Sciatic nerve (tissue), 2 donors: ENCODE measurements at places on chromosomes 3 and 15. TPM values are rescaled to one million over a fixed set of nuclear protein-coding genes. Genes with fewer than 3 reads are reported as not detected.

- no peak for DNase-seq
Observed at GRCh38 chr3:120393243-120393642, 44.1 kb upstream of the LRRC58 start.

DNA sequence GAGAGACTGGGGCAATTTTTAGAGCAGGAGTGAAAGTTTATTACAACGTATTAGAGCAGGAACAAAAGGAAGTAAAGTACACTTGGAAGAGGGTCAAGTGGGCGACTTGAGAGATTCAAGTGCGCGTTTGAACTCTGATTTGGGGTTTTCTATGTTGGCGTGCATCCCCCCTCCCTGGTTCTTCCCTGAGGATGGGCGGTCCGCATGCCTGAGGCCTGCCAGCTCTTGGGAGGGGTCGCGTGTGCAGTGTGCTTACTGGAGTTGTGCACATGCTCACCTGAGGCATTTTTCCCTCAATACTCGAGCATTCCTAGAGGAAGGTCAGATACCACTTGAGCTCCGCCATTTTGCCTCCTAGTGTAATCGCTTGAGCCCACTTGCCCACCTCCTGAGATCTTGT is 10.4 kb upstream of the CHAC1 start:
- no peak for DNase-seq

DNA sequence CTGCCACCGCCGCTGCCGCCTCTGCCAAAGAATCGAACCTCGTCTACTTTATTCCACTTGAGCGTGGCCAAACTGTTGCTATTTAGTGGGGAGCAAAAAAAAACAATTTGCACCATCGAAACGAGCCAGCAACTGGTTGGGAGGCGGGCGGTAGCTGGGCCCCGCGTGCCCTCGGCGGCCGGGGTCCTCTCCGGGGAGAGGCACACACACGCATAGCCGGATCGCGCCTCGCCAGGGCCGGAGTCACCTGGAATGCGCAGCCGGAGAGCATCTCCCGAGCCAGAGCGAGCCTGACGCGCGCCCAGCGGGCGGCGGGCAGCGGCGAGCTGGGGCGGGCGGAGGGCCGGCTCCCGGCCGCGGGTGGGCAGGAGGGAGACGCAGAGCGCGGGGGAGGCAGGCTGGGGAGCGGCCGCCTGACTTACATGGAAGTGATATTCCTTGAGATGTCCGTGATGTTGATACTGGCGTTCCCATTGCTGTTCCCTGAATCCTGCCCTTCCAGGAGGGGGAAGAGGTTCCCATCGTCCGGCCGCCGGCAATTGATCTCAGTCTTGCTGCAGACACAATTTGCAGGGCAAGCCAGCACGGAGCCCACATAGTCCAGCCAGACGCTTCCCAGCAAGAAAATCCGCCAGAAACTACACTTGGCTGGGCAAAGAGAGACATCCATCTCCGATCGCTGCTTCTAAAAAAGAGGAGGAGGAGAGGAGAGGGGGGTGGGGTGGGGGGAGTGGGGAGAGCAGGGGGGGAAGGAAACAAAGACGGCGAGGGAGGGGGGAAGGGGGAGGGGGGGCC is 858 bp downstream of the NTRK3 start:
- peak; percentile 74 for DNase-seq

CPLX3 gene
- total RNA-seq = not detected

DNA sequence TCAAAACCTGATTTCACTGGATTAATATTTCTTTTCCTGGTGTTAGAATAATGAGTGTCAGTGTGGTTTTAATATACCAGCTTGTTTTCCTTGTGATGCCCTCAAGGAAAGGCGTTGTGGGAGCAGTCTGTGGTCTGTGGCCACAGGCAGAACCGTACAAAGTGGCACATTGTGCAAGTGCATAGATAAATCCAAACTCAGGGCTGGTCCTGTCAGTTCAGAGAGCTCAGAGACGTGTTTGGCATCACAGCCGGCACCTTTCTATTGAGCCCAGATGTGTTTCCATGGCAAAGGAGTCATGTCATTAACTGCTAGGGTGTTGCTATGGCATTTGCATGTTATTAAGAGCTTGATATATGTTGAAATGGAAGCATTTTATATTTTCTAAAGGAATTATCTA is 289.9 kb upstream of the RASGRP1 start:
- DNase-seq = no peak

GRCh38 chr3:58351920-58352319 is 19.2 kb downstream of the PXK start:
- no peak for DNase-seq

GRCh38 chr3:15875016-15875689 is 77.4 kb upstream of the ANKRD28 start:
- DNase-seq = no peak

CEMIP gene
- total RNA-seq = 9.9 TPM

DNA sequence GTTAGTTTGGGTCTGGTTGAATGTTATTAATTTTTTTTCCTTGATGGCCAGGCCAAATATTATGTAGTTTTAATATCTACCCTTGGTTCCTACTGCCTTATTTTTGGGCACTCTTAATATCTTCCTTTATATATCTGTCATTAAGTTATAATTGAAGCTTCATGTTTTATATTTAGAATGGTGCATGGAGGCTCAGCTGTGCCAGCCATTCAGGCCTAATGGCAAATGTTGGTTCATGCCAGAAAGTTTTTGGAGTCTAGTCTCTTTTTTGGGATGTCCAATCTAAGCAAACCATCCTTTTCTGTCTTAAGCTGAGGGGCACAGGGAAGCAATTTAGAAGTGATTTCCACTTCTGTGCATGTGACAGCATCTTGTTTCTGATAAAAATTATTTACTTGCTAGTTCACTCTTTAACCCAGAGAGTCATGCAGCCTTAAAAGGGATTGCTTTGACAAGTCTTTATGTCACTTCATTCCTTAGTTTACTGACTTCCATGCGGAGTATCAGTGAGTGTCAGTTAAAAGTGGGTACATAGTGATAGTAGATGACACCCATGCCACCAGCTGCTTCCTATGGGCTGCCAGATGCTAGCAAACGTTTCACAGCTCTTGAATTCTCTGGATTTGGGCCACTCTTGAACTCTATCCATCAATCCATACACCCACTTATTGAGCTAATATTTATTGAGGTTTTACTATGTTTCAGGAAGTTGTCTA is 33.0 kb downstream of the MITF start:
- no peak for DNase-seq

DNA sequence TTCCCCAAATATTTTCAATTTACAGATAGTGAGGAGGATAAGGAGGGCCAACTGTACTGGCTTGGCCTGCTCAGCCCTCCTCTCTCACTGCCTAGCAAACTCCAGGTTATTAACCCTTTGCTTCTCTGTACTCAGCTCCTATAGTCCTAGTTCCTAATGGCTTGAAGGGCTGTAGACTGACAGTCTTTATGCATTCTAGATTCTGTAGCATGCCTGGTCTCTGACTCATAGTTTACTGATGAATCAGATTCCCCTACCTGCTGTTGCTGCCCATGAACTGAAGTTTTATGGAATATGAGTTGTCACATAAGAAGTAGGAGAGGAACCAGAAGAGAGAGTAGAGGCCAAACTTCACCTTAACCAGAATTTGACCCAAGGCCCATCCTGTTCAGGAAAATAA is 27.1 kb upstream of the MAP3K13 start:
- DNase-seq = no peak

EFHB gene
- total RNA-seq = 8.4 TPM

- DNase-seq = no peak
Observed at GRCh38 chr15:36911322-36911944, 188.9 kb downstream of the MEIS2 start.

DNA sequence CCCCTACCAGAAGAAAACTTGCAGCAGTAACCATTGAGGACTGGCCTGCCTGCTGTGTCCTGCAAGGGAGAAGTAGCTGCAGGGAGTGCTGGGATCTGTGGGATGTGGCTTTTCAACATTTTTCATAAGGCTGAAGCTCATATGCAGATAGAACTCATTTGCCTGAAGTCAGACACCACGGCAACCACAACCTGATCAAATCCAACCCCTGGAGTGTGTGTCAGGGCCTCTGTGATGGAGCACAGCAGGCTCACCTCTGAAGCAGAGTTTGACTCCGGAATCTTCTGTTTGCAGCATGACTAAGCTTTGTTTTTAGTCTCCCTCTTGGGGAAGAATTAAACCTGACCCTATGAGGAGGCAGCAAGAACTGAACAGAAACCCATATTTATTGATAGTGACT is 508.7 kb downstream of the AGBL1 start:
- DNase-seq = no peak

GRCh38 chr3:169242708-169243513 is 420.6 kb downstream of the MECOM start:
- DNase-seq = no peak

DNA sequence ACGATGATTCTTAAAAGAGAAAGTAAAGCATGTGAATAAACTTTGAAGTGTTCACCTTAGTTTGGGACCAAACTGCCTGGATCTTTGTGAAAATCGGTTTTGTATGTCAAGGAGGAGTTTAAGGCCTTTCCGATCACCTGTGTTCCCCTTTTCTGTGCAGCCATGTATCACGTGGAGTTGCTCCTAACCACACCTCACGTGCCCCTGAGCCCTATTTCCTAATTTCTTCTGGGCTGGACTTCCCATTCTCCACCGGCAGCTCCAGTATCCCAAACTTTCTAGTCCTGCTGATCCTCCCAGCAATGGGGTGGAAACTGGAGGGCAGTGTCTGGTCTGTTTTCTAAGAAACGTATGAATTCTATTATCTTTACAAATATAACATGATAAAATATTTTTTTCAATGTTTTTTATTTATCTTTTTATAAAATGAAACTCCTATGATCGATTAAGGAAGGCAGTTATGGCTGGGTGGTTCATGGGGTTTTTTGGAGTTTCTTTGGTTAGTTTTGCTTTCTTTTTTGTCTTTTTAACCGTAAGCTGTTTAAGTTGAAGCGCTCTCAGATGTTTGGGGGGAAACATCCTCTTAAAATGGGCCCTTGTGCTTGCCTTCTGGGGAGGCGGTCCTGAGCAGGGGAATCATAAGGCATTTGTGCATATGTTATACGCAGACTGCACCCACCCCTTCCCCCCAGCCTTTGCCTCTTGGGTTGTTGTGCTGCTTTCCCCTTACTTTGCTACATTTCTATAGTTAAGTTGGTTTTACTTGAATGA is 43.6 kb upstream of the WWTR1 start:
- DNase-seq = no peak

GRCh38 chr3:85228966-85229365 is 270.2 kb downstream of the CADM2 start:
- DNase-seq = no peak

- DNase-seq = no peak
Observed at GRCh38 chr3:68985146-68985790, 28.2 kb downstream of the EOGT start.

PTX3 gene
- total RNA-seq = 4.2 TPM

ASB14 gene
- not detected for total RNA-seq

DNA sequence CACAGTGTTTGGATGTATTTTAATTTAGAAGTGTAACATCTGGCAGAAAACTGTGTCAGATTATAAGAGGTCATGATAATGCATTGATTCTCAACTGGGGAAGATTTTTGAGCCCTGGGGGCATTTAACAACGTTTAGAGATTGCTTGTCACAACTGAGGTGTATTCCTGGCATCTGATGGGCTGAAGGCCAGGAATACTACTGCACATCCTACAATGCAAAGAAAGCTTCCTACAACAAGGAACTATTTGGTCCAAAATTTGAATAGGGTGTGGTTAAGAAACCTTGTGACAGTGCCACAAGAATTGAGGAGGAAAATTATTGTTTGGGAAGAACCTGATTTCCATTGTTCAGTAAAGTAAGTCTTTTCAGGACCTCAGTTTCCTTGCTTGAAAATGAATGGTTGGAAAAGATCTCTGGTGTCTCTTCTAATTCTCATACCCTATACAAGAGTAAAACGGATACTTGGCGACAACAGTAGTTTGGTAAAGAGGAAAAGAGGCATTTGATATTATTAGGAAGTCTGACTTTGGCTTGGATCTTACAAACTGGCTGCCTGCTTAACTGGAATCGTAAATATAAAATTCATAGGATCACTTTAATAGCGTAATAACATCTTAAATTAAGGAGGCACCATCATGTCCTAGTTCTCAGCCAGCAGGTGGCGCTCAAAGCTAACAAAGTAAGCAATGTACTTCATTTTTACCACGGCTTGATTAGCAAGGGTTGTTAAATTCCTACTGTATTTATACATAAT is 4.3 kb downstream of the DAZL start:
- DNase-seq = peak; percentile 93

GRCh38 chr3:13017361-13018042 is 55.7 kb downstream of the IQSEC1 start:
- DNase-seq = no peak

GRCh38 chr15:42547918-42548248 is 710 bp downstream of the LRRC57 start:
- no peak for DNase-seq

DNA sequence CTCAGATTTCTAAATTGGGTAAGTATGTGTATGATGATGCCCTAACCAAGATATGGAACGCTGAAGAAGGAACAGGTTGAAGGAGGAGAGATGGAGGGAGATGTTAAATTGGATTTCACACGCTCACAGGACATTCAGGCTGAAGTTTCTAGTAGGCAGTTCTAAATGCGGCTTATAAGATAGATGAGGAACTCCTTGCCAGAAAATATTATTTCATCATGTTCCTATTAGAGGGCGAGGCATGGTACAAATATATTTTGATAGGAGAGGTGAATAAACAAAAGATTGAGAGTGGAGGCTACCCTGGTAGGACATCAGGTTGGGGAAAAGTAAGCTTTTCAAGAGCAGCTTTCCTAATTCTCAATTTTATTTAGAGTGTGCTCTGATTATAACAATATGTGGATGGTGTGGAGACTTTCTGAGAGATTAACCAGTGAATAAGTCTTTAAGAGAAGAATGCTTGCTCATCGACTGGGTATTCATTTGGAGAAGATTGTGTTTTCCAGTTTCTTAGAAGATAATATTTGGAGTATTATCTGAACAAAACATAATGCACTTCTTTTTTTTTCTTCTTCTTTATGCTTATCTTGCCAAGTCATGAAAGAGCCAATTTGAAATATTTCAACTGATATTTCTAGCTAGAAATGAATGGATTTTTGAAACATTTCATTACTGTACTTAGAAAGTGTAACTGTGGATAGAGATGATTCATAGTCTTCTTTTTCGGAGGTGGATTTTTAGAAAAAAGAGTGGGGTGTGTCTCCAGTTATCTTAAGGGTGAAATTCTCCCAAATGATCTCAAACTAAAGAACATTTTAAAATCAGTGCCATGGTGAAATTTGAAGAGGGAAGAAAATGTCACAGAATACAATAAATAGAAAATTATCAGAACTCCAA is 88.5 kb downstream of the B3GALNT1 start:
- no peak for DNase-seq

DNA sequence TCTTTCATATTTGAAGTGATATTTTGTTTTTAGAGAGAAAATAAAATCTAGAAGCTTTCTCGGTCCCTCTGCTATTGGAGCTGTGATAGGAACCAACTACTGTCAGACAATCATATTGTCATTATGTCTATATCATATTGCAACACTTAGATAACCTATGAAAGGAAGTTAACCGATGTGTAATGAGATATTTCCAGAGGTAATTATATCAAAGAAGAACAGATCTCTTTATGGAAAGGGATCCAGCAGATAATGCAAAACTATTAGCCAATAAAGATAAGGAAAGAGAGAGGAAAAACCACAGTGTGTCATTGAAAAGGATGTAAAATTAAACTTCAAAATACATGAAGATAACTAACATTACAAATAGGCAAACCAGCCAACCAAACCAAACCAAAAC is 529.1 kb upstream of the CCDC54 start:
- no peak for DNase-seq
